Hindlimb muscle (tissue), 1 donor: ENCODE measurements at places on chromosomes 3 and 15. TPM values are rescaled to one million over a fixed set of nuclear protein-coding genes. Genes with fewer than 3 reads are reported as not detected.

DNA sequence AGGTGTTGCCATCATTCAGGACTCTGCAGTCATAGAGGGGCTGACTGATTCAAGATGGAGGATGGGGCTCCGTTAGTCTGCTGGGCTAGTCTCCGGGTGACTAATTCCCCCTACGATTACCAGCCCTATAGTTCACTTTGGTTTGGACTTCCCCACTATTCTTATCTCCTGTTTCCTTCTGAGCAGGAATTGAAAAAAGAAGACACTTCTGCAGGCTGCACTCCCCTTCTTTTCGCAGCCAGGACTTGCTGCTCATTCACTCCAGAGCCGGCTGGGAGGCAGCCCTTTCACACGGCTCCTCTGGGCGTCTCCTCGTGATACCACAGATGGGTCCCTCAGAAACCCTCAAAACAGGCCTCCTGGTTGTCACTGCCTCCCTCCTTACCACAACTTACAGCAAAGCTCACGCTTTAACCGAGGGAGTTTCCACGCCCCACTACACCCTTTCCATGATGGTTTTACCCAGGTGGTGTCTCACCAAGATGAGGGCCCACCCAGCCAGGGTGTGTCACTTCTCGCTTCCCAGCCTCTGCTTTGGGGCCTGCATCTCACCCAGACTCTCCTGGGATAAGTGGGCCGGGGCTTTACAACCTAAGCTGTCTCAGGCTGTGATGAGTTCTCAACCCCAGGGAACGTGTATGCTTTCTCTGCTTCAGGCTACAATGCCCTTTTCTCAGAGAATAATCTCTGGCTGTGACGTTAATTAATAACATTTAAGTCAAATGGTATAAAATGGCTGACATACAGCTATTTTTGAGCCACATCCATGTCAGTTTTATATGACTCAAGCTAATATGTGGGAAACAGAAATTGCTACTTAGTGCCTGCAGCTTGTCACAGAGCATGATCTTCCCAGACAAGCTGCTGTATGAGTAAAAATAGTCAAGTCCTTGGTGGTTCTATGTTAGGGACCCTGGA is 11.9 kb downstream of the CX3CR1 start:
- DNase-seq, result no peak

GRCh38 chr3:58755150-58755549 is 88.6 kb upstream of the FAM3D start:
- no peak for DNase-seq

DNA sequence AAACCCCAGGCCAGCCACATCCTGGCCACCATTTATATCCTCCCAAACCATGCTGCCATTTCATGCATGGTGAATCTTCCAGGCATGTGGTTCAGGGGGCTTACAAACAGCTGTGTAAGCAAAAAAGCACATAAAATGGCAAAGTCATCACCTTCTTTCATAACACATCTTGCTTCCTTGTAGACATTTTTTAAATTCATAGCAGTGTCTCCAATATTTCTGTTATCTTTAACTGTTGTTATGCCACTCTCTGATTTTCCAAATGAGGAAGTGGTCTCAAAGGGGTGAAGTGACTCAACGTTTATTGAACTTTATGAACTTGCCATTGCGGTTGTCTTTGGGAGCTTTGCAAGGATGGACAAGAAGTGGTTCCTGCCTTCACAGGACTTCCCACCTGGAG is 264.4 kb downstream of the MEX3B start:
- no peak for DNase-seq

DNA sequence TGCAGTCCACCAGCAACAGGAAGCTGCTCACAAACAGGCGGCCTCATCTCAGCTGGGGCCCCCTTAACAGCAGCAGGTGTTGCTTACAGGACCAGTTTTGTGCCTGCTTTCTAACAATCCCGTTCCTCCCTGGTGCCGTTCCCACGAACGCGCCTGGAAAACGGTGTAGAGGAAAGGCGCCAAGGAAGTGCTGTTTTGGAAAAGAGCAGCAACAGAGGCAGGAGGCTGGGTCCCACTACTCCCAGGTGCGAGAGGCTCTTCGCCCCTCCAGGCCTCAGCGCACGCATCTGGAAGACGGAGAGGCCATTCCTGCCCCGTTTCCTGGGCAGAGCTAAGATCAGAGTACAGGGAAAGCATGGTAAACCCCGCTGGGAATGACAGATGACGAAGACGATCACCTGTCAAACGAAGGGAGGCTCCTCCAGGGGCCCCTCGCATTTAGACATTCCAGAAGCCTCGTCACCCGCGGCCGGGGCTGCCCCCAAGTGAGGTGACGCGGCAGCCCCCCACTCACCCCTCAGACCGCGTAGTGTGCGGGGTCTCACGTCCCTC is 603 bp downstream of the SCAPER start:
- DNase-seq, result peak; percentile 38

GRCh38 chr3:9514306-9514705 is 39.3 kb downstream of the LHFPL4 start:
- DNase-seq, result no peak

The UBA3 gene
- polyA plus RNA-seq, result 38.7 TPM

The C3orf85 gene
- polyA plus RNA-seq, result not detected

GRCh38 chr3:169665264-169666075 is 2.0 kb upstream of the MECOM start:
- no peak for DNase-seq

The KLHL18 gene
- 14.7 TPM for polyA plus RNA-seq

GRCh38 chr3:35596335-35596995 is 42.9 kb upstream of the ARPP21 start:
- no peak for DNase-seq

- DNase-seq, result no peak
These were observed 14.1 kb downstream of the MGLL start for GRCh38 chr3:127808197-127808596.

The SNTN gene
- polyA plus RNA-seq, result not detected

DNA sequence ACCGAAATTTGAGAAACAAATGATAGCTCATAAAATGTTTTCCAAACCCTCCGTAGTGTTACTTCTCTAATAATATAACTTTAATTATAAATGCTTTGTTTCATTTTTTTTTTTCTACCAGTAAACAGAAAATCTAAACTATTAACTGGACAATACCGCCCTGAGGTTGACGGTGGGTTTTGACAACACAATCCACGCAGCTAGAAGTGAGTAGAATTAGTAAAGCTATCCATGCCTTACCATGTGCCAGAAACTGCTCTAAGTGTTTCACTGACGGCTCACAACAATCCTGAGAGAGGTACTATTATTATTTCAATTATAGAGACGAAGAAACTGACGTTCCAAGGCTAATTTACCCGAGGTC is 410 bp downstream of the NDUFAF1 start:
- DNase-seq, result no peak

The SLC51B gene
- polyA plus RNA-seq, result 2.4 TPM

The FOXB1 gene
- not detected for polyA plus RNA-seq

GRCh38 chr3:141366285-141367037 is 1.8 kb upstream of the ZBTB38 start:
- DNase-seq, result no peak

The GOLGA6D gene
- polyA plus RNA-seq, result 0.25 TPM

DNA sequence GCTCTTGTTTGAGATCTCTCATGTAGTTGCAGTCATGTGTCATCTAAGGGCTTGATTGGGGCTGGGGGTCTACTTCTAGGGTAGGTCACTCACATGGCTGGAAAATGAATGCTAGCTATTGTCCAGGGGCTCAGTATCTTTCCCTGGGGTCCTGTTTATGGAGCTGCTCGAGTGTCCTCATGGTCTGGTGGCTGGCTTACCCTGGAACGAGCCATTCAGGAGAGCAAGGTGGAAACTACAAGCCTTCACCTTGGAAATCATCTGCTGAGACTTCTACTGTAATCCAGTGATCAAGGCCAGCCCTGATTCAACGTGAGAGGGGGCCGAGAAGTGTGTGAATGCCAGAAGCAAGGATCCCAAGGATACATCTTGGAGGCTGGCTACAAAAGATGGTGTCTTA is 16.2 kb upstream of the RHCG start:
- no peak for DNase-seq

The CSTA gene
- polyA plus RNA-seq, result 0.80 TPM

- no peak for DNase-seq
These were observed 193.5 kb downstream of the C3orf38 start for GRCh38 chr3:88343264-88343663.

DNA sequence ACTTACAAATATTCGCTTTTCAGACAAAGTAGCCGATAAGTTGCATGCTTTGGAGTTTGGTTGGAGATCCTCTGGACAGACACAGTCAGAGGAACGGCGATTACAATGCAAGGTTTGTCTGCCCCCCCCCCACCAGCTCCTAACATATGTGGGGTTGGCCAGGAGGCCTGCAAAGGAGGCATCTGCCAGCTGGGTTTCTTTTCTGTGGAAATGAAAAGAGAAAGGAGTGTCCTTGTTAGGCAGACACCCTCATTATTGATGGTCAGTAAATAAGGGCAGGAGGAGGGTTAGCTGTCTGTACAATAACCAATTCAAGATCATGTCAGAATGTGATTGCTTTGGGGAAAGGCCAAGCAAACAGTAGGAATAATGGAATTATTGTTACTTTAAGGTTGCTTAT is 49.1 kb downstream of the TLNRD1 start:
- no peak for DNase-seq

DNA sequence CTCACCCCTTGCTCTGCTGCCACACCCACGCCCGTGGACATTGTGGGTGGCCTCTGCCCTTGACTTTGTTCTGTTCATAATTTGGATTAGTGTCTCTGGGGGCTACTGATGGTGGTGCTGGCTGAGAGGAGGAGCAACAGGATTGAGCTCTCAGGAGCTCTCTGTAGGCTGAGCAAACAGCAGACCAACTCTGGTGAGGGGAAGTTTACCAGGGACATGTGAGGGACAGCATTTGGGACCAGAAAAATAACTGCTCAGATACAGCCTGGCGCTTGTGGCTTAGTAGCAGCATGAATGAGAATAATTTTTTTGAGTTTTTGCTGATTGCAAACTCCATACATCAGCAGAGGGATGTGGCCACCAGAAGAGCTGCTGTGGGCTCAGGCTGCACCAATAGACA is 14.8 kb downstream of the PPCDC start:
- DNase-seq, result no peak

DNA sequence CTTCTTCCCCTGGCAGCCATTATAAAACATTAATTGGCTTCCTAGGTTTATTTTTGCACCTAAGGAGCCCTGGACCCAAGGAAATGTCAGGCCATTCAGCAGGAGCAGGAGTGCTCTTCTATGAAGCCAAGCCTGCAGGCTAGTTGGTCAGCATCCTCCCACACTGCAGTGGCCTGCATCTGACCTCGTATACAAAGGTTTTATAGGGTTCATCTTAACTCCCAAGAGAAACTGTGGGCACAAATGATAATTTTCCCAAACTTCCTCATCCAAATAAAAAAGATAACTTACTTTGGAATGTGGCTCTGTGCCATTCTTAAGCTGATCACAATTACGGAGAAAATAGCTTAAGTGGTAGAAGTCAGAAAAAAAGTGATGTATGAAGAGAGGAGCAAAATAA is 19.4 kb downstream of the PLSCR1 start:
- DNase-seq, result no peak

GRCh38 chr3:24451461-24452099 is 43.1 kb downstream of the THRB start:
- no peak for DNase-seq

DNA sequence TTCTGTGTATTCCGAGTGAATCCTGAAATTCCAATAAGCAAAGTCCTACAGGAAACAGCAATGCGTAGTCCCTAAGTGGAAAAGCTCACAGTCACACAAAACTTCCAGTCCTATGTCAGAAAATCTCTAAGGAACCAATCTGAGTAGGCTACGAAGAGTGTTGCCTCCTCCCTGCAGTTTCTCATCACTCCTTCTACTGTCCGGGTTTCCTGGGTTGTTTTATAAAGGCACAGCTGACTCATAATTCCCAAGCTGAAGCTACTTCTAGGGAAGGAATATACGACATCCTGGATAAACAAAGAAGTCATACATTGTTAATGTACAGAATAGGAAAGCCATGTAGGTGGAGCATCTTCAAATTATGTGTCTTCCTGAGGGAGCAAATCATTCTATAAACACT is 65.7 kb upstream of the RGMA start:
- DNase-seq, result no peak

- DNase-seq, result peak; percentile 23
These were observed 203.7 kb downstream of the SLC9A9 start for GRCh38 chr3:143644370-143645089.

GRCh38 chr3:12707449-12707848 is 43.5 kb upstream of the RAF1 start:
- DNase-seq, result no peak

GRCh38 chr15:53833134-53833624 is 73.7 kb upstream of the WDR72 start:
- DNase-seq, result peak; percentile 87

DNA sequence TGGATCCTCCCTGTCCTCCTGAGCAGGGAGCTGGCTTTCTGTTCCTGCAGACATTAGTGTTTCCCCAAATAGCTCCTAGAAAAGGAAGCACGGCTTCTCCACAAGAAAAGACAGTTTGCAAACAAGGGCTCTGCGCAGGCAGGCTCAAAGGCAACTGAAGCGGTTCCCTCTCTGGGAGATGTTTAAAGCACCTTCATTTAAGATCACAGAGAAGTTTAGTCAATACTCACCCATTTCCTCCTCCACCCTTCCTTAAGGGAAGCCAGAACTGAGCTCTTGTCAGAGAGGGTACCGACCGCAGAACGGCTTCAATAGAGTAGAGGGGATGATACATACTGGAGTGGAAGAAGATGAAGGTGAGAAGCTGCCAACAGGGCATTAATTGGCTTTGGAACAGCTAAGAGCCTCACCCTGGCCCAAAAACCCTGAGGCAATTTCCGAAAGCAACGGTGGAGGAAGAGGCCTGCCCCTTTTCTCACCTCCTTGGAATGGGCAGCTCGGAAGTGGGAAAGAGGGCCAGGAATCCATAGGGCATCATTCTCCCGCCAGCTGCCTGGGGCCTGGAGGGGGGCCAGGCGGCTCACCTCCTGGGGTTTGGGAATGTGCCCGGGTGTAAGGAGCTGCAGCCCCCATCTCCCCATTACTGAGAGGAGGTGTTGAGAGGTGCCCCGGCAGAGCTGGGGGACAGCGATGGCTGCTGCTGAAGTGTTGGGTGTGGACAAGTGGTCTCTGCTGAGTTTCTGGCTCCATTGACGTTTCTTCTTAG is 4.8 kb upstream of the EPHB3 start:
- DNase-seq, result no peak

The LIPC gene
- polyA plus RNA-seq, result 1.0 TPM

- peak; percentile 43 for DNase-seq
These were observed 892 bp downstream of the NMD3 start for GRCh38 chr3:161221806-161222600.

DNA sequence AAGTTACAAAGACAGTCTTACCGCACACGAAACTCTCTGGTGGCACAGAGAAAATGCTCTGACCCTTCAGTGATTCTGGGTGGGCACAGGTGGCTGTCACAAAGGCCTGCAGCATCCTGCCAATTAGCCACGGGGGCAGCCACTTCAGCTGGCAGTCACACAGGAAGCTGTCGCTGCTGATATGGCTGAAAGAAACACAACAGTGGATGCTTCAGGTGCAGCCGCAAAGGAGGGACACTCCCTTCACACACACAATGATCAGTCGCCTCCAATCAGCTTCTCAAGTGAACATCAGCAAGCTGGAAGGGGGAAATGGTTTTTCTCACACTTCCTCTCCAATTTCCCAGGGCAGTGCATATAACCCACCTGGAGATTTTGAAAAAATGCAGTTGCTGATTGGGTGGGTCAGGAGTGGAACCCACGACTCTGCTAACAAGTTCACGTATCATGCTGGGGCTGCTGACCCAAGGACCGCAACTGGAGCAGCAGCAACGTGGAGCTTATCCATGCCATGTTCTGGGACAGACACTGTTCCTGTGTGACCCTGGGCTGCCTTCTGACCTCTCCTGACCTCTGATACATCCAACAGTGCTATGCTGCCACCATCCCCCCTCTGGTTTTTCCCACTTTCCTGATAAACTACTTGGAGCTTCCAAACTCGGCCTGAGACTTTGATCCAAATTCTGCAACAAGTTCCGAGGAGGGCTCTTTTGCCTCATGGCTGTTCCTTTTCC is 106.6 kb downstream of the LRIG1 start:
- no peak for DNase-seq

The FETUB gene
- not detected for polyA plus RNA-seq
